Hematopoietic multipotent progenitor cell treated with erythropoietin and hydrocortisone succinate and interleukin-3 and kit ligand, for 6 days (in vitro differentiated cells): ENCODE measurements at places on chromosomes 1 and 21.

GRCh38 chr1:229693129-229693900 lies 67.3 kb downstream of the URB2 start:
- DNase-seq, result no peak

- no peak for DNase-seq
These were observed 39.7 kb downstream of the SLC35A3 start for GRCh38 chr1:100009458-100009857.

DNA sequence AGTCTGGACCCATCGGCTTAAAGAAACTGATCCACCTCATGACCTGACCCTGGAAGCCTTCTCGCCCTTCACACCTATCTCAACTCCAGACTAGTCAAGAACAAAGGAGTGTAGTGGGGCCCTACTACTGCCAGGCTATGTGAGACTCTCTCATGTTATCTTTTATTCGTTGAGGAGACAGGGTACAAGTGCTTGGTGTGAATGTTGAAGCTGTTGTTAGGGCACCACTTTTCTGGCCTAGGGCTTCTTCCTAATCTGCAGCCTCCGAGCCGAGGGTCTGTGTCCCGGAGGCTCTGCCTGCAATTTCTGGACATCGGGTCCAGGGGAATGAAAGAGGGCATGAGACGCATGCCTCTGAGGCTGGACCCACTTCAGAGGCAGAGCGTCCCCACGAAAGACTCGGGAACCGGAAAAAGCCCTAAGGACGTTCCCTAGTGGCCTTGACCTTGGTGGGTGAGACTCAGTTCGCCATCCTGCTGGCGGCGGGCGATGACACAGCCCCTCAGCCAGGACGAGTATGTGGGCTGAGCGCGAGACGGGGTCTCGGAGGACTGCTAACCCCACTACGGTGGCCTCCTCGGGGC lies 671 bp downstream of the DNAJC11 start:
- peak; percentile 24 for DNase-seq

GRCh38 chr1:62076286-62076685 lies 118.4 kb upstream of the L1TD1 start:
- peak; percentile 39 for DNase-seq

DNA sequence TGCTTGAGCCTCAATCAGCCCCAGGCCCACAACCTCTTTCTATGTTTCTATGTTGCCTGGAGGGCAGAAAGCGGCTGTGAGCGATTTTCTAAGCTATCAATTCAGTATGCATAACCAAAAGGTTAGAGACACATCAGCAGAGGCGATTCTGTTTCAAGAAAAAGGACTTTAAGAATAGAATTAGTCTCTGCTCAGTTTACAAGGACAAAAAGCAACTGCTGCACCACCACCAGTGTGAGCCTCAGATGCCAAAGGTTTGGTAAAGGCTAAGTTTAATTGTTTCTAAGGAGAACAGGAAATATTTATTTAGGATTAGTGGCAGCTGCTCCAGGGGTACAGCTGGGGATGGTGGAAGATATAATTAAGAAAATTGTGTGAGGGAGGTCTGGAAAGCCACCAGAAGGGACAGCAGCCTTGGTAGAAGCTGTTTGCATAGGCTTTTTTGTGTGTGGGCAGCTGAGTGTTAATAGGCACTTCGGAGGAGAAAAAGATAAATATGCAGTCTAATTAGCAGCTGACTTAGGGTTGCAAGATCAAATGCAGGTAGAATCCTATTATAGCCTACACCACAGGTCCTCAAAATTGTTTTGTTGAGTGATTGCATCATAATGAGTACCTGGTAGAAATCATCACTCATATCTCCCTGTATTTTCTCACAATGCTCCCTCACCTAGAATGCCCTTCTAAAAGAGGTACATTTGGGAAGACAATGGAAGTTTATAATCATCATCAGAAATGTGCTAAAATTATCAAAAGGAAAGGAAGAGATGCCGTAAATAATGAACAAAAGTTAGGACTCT lies 35.8 kb downstream of the ZC3H11B start:
- no peak for DNase-seq

- peak; percentile 79 for DNase-seq
These were observed 20.8 kb upstream of the SDC3 start for GRCh38 chr1:30929135-30929889.

- no peak for DNase-seq
These were observed at the start of gene CLEC20A for GRCh38 chr1:178496410-178497135. Gene CLEC20A, minus strand, starts transcription at chr1:178496964. Its CDS starts 25 bp downstream, at chr1:178496939.

GRCh38 chr1:108708691-108709660 lies 3.7 kb upstream of the FNDC7 start:
- peak; percentile 59 for DNase-seq

- DNase-seq, result no peak
These were observed 72.8 kb upstream of the FGGY start for GRCh38 chr1:59223989-59224634.

- no peak for DNase-seq
These were observed 3.9 kb upstream of the RAB4A start for GRCh38 chr1:229266832-229267500.

GRCh38 chr1:206715552-206716158 lies 30.9 kb downstream of the MAPKAPK2 start:
- DNase-seq, result no peak

- peak; percentile 40 for DNase-seq
These were observed 18.7 kb downstream of the LPGAT1 start for GRCh38 chr1:211811848-211812247.

DNA sequence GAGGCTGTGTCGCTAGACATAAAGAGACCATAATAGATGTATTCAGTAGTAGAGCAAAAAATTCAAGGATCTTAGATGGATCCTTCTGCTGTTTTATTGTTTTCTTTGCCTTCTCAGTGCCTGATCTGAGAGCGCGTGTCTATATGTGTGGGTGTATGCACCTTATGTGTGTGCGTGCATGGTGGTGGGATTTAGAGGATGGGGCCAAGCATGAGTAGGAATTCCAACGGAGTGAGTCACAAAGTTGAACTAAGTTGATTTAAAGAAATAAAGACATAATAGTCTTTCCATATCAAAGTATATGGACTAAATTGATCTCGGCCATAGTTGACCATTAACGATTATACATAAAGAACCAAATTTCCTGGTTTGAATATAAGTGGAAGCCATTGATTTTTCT lies 178.7 kb downstream of the CYYR1 start:
- no peak for DNase-seq

GRCh38 chr21:27475363-27475955 lies 508.6 kb upstream of the ADAMTS5 start:
- no peak for DNase-seq

DNA sequence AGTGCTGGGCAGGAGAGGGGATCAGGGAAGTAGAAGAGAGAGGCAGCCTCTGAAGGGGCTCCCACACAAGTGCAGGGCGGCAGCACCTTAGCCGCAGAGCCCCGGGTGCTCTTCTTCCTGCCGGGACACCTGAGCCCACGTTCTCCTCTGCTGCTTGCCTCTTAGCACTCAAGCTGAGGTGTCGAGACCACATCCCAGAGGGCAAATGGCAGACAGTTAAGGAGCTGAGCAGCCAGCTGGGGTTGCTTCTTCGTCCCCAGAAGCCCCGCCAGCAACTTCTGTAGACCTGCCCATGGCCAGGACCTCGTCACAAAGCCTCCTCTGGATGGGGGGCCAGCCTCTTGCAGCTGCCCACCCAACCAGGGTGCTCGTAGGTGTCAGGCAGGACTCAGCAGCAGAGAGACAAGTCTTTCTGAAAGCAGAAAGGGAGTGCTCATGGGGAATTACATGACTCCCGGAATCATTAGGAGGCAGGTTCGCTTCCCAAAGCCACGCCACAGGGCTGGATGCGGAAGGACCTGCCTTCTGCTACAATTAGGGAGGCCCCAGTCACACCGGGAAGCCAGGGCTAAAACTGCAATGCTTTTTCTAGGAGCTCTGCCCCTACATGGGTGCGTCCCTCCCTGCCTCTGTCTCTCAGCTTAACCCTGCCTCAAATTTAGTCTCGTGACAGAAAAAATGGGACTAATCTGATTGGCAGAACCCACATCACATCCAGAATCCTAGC lies 141.4 kb upstream of the RAB4A start:
- no peak for DNase-seq

GRCh38 chr1:43021547-43022474 lies 63.1 kb upstream of the SLC2A1 start:
- DNase-seq, result no peak

DNA sequence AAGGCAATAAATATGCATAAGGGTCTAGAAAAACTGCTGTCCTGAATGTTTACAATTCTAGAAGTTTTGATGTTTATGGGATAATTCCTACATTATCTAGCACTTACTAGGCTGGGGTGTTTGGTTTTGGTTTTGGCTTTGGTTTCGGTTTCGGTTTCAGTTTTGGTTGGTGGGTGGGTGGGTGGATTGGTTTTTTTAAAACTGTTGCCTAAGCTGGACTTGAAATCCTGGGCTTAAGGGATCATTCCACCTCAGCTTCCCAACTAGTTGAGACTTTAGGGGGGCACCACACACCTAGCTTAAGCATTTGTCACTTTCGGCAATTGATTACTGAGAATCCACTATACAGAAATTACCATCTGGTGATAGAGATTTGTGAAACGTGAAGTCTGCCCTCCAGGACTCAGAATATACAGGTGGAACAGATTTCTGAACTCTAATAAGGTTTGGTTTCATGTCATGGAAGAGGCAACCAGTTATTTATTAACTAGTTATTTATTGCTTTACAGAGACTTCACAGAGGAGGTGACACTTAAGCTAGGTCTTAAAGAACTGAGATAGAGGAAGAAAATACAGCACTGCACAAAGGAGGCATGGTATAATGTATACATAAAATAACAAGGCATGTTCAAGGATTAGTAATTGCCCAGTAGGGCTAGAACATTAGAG lies 69.6 kb downstream of the PIK3R3 start:
- peak; percentile 13 for DNase-seq
